ENCODE measurements at places on chromosomes 16 and 17.

DNA sequence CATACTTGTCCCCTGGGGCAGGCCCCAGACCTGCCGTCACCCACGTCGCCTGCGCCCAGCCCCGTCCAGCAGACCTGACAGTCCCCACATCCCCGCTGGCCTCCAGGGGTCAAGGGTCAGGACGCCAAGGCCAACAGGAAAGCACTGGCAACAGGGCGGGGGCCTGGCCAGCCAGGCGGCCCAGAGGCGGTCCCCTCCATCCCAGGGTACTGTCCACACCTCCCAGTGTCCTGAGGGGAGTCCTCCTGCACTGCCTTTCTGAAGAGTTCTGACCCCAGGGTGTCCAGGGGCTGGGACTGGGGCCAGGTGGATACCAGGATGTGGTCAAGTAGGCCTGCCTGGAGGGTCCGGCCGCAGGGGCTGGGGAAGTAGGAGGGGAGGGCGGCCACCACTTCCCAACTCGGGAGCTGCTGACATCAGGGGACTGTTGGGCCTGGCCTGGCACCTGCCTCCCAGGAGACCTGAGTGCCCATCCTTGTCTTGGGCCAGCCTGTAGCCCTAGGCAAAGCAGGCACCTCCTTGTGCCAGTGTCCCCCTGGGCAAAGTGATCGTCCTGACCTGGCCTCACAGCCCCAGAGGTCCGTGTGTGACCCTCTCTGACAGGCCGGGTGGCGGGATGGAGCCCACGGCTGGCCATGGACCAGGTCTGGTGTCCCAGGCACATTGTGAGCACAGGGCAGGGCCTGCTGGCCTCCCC is 6.7 kb upstream of the AXIN1 start:
- no peak for DNase-seq

DNA sequence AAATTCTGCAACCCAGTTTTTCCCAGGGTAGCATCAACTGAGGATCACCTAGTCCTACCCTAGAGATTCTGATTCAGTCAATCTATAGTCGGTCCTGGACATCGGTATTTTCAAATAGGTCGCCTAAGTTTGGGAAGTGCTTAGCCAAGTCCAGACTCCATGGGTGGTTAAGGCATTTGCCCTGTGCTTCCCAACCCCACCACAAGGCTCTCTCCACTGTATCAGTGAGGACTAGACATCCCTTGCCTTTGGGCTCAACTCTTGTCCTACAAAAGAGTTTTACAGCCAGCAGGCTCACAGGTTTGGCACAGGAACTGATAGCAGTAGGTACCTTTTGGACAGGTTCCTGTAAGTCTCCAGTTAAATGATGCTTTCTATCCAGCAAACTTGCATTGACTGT is 13.8 kb downstream of the HYDIN start:
- DNase-seq, result no peak

GRCh38 chr17:67049025-67049739 is 4.8 kb downstream of the CACNG1 start:
- peak; percentile 21 for DNase-seq

GRCh38 chr17:74565126-74565525 is 2.2 kb downstream of the CD300H start:
- DNase-seq, result no peak

- no peak for DNase-seq
Observed at GRCh38 chr16:2988590-2989099, 8.4 kb upstream of the PKMYT1 start.

DNA sequence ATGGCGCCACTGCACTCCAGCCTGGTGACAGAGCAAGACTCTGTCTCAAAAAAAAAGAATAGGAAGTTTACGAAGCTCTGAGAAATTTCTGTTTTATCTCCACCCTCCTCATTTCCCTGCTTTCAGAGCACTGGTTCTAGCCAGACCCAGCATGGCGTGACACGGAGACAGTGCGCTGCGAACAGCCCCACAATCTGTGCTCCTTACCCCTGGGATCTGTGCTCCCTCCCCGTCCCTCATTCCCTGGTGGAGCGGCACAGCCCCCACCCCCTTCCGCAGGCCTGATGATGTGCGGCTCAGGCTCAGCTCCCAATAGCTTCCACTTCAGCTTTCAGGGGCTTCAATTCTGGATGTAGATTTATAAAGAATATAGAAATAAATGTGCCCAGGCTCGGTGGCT is 56.1 kb upstream of the ENDOV start:
- DNase-seq, result no peak

DNA sequence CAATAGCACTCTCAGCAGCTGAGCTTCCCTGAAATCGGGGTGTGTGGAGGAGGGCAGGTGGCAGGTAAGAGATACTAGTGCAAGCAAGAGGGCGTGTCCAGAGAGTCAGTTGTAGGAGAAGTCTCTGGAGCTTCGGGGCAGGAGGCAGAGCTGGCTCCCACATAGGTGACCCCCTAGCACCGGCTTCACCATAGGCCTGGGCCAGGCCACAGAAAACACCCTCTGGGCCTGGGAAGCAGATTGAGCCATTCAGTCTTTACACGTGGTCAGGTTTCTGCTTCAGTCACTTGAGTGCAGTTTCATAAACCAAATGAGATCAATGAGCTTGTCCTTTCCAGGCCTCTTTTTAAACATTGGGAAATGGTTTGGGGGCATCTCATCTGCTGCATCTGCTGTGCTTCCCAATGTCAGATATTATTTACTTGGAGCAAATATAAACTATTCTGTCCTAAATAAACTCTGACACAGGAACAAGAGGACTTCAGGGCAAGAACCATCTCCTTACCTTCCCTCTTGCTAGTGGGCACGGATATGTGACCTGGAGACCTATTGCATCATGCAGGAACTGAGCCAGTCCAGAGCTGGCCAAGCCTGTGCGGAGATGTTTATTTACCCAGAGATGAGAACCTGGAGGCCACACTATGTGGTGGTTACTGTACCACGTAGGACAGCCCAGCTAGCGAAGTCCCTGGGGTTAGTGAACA is 16.1 kb downstream of the CCR7 start:
- DNase-seq, result no peak

DNA sequence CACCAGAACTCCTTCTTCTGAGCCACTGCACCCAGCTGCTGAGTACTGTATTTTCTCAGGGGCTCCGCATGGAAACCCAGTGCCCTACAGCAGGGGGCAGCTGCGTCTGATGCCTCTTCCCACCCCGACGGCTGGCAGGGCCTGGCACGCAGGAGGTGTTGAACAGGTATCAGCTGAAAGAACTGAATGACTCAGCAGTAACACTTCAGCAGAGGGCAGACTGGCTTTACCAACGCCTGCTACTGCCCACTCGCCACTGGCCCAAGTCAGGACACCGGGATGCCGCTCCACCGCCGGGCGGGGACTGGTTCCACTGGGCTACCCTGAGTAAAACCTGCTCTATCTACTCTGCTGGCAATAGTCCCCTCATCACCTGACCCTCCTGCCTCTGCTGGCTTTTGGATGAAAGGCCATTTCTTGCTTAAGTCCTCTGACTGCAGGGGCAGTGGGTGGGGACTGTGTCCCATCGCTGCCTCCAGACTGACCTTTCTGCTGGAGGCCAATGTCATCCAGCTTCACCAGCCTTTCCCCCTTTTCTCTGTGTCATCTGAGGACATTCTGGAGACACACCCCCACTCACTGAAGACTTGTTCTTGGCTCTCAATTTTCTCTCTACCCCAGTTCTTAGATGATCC is 100.4 kb upstream of the FA2H start:
- DNase-seq, result no peak

- no peak for DNase-seq
Observed at GRCh38 chr16:82735673-82736091, 108.9 kb downstream of the CDH13 start.

DNA sequence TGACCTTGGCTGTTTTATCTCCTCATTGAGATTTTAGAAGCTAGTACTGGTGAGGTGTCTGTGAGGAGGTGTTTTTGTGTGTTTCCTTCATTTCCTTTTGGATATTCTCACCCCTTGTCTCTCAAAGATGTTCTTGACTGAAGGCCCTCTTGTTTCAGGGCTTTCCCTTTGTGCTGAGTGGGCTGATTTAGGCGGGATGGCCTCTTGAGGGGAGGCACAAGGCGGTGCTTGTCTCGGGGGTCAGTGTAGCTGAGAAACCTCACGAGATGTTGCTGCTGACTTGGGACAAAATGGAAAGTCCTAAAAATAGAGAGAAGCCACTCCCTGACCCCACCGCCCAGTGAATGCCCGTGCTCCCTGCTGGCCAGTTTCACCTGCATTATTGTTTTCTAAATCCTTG is 14.2 kb downstream of the CRAMP1 start:
- DNase-seq, result no peak

GRCh38 chr16:53761962-53762703 is 58.2 kb downstream of the FTO start:
- DNase-seq, result no peak

DNA sequence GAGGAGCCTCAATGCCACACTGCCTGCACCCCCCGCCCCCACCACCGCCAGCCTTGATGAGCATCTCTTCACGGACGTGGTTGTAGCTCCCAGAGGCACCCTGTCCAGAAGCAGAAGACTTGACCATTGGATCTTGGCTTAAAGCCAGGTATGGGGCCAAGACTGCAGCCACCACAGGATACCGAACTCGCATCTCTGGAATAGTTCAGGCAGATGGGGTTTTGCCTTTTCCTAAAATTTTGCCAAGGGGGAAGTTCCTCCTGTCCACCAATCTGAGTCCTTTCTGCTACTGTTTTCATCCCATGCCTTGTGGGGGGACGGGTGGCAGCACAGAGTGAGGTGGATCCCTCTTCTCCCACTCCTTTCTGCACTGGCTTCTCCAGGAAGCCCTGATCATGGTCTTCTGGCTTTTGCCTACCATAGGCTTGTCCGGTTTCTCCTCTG is 939 bp downstream of the CORO6 start:
- no peak for DNase-seq

- DNase-seq, result no peak
Observed at GRCh38 chr16:78485188-78485916, 385.9 kb downstream of the WWOX start.

- no peak for DNase-seq
Observed at GRCh38 chr17:37691807-37692206, 48.6 kb upstream of the DDX52 start.

DNA sequence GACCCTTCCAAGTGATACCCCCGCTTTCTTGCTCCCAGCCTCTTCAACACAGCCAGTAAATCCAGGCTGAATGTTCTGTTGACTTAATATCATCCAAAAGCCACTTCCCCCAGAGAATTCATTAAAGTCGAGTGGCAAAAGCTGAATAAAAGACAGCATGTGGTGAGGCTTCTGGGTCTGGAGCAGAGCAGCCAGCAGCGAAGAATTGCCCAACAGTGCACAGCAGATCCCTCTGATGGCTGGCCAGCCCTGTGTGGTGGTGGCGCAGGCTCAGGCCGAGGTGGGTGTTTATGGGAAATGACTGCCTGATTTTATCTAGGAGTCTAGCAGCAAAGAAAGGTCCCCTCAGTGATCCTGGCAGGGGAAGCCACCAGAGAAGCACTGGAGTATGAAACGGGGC is 30.3 kb upstream of the RCVRN start:
- no peak for DNase-seq

GRCh38 chr17:66945147-66945835 is 19.2 kb upstream of the CACNG4 start:
- DNase-seq, result peak; percentile 18

- no peak for DNase-seq
Observed at GRCh38 chr16:10745841-10746240, 2.2 kb downstream of the NUBP1 start.

DNA sequence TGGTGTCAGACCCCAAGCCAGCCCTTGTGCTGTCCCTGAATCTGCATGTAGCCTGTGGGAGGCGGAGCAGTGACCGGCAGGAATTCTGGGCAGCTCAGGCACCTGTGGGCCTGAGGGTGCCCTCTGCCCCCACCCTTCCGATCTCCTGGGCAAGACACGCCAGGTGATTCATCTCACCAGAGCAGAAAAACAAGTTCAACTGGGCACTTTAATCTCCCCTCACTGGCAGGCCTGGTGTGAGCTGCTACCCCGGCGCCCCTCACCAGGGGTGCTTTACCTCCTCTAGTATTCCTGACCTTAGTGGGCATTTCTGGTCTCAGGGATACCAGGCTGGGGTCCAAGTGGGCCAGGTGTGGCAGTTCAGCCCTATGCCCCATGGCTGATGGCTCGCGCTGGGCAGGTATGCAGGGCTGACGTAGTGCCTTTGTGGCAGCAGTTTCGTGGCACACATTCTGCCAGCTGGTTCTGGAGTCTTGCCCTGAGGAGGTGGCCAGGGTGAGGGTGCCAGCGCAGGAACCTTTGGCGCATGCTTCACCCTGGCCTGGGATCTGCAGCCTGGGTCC is 6.0 kb downstream of the ERBB2 start:
- DNase-seq, result no peak
